Kasumi-1 (cell line): ENCODE measurements at places on chromosomes 6 and 20.
A peak's percentile ranks its signal among the peaks of the same experiment; 100 is the strongest.

GRCh38 chr6:76684875-76685274 is 612.4 kb upstream of the IMPG1 start:
- peak; percentile 3 for DNase-seq

GRCh38 chr6:168232062-168232461 is 87.5 kb downstream of the DACT2 start:
- no peak for DNase-seq

GRCh38 chr6:46325561-46326530 is 155.1 kb upstream of the ENPP5 start:
- no peak for DNase-seq

- DNase-seq = no peak
These were observed 22.9 kb downstream of the DZANK1 start for GRCh38 chr20:18443886-18444285.

DNA sequence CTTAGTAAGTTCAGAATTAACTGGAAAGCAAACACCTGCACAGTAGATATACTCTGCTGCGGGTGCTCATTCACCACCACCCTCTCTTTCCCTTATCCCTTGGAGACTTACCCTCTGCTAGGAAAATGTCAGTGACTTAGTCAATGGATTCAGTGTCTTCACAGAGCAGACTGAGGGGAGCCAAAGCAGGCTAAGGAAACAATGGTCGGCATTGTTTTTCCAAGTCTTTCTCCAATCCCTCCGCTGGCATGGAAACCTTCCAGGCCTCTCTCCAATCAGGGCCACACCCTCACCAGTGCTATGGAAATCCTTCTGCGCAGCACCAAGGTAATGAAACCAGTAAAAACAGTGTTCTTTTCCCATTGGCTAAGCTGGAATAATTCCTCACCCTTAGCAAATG is 531.2 kb downstream of the TFAP2B start:
- DNase-seq = no peak

DNA sequence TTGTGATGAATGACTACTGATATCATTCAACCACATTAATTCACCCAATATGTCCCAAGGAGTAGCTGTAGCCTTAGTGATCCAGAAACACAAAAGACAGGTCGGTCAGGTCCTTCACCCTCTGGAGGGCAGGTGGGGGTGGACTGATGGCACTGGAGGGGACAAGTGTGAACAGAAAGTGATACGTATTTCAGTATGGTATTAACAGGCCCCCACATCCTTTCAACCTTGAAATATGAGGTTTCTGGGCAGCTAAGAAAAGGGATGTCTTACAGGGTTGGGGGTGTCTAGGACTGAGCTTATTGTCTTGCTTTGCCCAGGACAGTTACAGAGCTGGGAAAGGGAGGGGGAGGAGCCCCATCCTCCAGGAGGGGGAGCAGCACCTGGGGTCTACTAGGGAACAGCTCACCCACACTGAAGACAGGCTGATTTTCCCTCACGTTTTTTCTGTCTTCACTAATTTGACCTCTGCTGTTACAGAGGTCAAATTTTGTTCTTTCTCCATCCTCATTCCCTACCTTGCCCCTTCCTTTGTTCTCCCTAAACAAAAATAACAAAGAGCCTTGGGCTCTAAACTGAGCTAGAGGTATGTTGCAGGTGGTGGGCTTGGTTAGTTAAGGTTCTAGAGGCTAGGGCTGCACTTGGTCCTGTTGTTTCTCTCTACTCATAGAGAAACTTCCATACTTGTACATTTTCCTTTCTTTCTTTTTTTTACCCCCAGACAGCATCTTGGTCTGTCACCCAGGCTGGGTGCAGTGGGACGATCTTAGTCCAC is 38.0 kb upstream of the EEF1A1 start:
- DNase-seq = no peak
